ENCODE measurements at places on chromosomes 4 and X. TPM values are rescaled to one million over a fixed set of nuclear protein-coding genes. Genes with fewer than 3 reads are reported as not detected.

Gene FHDC1
- polyA plus RNA-seq, result 2.8 TPM

GRCh38 chr4:37594099-37594498 is 92.1 kb downstream of the RELL1 start:
- no peak for DNase-seq

DNA sequence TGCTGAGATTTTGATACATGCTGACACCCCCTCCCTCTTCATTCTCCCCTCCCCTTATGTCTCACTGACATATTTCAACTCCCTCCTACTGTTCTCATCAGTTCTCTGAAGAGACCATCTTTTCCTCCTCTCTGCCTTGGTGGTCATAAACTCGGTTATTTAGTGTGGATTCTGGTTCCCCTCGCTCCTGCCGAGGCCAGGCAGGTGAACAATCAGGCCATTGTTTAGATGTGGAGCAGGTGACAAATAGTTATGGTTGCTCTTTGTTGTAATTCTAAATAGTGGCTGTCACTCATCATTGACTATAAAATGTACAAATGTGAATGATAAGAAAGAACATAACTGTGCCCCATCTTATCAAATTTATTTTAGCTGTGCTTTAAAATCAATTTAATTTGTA is 324.6 kb downstream of the BCOR start:
- no peak for DNase-seq

DNA sequence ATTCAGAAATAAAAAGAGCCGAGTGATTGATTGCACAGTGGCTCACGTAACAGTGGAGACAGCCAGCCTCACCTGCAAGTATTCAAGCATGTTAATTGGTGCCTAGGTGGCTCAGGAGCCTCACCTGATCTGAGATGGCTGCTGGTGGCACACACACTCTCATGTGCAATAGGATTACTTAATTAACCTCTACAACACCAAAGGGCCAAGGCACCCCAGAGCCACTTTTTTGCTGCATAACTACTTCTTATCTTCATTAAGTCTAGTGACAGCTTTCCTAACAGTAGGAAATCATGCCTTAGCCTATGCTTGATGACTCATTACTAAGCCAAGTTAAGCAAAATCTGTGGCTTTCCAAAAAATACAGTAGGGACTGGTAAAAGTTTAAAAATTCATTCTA is 117.3 kb upstream of the NOCT start:
- no peak for DNase-seq

DNA sequence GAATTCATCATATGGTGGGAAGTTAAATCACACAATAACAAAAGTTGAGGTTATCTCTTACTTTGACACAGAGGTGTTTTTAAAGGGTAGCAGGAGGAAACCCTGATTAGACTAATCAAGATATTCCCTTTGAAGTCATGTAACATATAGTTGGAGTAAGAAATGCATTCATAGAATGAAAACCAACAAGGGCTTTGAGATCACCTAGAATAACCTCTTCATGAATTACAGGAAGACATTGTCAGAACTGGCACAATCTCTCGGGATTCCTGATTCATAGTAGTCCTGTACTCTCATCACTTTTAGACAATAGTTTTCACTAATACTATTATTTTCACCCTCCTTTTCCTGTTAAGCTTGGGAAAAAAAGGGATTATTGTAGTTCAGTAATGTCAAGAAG is 170.2 kb downstream of the PPP3CA start:
- no peak for DNase-seq

Gene MAB21L2
- 0.82 TPM for polyA plus RNA-seq

DNA sequence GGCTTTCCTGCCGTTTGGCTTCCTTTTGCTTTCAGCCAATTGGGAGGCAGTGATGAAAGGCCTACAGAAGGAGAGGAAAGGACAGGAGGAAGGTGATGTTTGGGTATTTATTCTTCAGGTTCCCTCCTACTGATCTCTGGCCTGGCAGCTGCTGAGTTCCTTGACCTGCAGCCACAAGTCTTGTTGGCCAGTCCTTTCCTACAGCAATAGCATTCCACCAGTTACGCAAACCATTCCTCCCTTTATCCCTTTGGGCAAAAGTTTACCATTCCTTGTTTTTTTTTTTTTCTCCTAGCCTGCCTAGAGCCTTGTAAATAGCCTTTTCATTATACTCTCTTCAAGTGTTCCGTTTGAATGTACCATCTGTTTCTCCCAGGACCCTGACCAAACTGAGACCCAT is 198.1 kb upstream of the FTHL17 start:
- DNase-seq, result no peak

Gene PTTG2
- polyA plus RNA-seq, result 0.71 TPM

- DNase-seq, result no peak
Observed at GRCh38 chrX:39381422-39381821, 580.2 kb downstream of the MID1IP1 start.

DNA sequence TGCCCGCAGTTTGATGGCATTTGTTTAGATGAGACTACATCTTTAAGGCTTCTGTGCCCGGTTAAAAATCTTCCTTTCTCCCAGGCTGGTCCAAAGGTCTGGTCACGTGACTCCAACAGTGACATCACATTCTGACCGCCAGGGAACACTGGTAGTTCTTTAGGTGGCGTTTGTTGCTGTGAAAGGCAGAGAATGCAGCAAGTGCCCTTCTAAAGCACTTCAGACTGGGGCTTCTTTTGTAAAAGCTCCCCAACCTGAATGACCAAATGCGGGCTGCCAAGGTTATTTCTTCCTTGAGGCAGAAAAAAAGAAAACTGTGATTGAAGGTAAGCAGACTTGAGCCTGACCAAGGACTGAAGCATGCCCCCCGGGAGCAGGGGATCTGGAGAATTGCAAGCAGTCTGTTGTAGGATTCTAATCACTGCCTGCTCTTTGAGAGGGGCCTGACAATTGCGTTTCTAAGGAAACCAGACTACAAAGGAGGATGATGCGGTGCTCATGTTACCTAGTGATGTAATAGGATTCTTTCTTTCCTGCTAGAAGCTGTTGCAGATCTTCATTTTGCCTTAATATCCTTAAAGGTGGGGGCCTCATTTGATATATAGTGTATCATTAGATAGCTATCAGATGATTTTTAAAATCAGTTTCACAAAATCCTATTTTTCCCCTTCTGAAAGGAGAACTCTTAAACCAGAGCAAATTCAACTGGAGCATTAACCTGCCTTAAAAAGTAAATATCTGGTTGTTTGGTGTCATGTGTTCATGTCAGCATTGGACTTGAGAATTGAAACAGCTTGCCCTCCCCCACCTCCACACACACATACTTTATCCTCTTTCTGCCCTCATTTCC is 133.1 kb downstream of the AKAP4 start:
- DNase-seq, result no peak

Gene PABPC5
- polyA plus RNA-seq, result 0.37 TPM

- DNase-seq, result no peak
Observed at GRCh38 chrX:34893741-34894140, 48.9 kb upstream of the FAM47B start.

- DNase-seq, result no peak
Observed at GRCh38 chr4:41460641-41461040, 77.3 kb upstream of the LIMCH1 start.

DNA sequence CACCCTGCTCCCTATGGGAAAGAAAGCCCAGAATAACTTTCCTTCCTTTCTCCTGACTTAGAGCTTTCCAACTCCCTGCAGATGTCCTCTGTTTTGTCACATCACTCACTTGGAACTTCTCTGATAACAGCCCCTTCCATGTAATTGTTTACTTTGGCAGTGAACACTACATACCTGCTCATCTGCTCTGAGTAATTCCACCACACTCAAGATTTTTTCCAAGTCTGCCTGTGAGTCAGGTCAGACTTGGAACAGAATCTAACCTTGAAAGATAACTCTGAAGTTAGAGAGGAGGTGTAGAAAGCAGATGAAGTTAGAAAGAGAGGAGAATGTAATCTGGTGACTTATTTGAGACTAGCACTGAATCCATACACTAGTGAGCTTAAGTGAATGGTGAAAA is 7.4 kb downstream of the MAGEB10 start:
- no peak for DNase-seq

- no peak for DNase-seq
Observed at GRCh38 chrX:11273544-11273943, 19.7 kb upstream of the AMELX start.

DNA sequence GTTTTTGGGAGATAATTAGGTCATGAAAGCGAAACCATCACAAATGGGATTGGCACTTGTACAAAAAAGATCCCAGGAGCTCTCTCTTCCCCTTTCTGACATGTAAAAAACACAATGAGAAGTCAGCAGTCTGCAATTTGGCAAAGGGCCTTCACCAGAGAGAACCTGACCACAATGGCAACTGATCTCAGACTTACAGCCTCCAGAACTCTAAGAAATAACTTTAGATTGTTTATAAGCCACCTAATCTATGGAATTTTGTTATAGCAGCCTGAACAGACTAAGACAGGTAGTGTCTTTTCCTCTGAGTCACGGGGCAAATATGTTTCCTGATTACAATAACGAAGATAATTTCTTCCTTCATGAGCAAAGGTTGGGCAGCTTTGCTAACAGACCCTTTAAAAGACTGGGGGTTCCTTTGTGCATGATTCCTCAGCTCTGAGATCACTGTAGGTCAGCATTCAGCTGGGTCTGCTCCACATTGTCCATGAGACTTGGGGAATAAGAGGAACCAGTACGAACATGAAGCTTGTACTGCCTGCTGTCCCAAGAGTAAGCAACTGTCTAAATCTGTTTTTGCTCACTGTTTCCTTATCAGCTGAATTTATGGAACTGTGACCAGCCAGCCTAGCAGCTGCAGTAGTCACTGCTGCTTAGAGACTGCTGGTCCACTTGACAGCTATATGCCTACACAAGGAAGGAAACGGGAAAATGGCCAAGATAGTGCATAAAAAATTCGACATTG is 191.6 kb downstream of the ANAPC10 start:
- no peak for DNase-seq

Gene PPP2R2C
- polyA plus RNA-seq, result 6.4 TPM

DNA sequence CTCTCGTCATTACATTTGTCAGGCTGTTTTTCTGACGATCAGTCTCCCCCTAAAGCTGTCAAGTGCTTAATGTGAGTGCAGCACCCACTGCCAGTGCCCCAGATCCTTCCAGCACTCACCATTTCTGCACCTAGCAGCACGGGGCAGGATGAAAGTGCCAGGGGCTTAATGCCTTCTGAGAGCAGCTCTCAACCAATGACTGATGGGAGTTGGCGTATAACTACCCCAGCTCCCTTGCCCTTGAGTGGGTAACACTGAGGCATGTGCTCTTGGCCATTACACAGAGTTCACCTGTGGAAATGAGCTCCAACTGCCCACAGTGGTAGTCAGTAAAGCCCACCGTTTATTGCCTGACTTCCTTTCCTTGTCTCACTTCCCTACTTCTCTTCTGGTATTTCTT is 226.2 kb upstream of the BCOR start:
- DNase-seq, result no peak
